CD4-positive, alpha-beta T cell treated with Interferon alpha-2 for 1 hour (primary cell): ENCODE measurements at places on chromosomes 11 and 22.

DNA sequence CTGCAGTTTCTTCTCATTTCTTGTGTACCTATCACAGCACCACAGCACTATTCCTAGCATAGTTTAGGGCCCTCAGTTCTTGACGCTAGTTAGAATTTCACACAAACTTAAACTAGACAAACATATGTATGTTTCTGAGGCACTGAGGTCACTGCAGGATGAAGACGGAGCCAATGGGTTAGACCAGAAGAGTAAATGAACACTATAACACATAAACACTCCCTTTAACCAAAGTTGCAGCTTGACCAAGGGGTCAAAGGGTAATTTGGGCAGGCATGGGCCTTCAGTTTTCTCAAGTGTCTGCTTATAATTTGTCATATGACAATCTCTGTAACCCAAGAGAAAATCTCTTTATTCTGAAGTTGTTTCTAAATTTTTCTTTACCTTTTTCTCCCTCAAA lies 12.9 kb upstream of the HBE1 start:
- no peak for DNase-seq

DNA sequence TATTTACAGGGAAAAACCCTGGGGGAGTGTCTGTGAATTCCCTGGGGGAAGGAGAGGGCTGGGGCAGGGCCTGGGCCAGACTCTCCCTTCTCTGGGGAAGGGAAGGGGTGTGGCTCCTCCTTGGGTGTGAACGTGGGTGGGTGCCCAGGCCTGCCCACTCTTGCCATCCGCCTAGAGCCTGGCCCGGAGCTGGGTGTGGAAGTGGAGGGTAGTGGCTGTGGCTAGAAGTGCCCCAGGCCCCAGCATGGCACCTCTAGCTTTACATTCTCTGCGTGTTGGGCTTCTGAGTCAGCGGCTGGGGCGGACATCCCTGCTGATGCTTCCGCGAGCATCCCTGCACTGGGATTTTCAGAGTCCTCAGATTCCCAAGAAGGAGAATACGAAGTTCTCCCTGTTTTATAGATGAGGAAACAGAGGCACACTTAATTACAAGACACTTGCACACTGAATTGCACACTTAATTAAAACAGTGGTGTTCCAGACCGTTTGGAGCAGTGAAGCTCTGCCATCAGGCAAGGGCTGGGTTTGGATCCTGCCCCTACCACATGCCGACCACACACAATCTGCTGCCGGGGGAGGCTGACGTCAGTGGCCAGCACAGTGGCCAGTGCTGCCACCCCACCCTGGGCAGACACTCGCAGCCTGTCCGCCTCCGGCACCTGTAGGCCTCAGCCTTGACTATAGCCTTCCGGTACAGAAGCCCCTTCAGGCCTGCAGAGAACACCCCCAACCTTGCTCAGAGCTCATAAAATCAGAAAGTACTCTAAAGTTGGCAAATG lies 7.6 kb downstream of the BAD start:
- no peak for DNase-seq

GRCh38 chr11:126282361-126282735 lies 545 bp upstream of the TIRAP start:
- DNase-seq = peak; percentile 17

DNA sequence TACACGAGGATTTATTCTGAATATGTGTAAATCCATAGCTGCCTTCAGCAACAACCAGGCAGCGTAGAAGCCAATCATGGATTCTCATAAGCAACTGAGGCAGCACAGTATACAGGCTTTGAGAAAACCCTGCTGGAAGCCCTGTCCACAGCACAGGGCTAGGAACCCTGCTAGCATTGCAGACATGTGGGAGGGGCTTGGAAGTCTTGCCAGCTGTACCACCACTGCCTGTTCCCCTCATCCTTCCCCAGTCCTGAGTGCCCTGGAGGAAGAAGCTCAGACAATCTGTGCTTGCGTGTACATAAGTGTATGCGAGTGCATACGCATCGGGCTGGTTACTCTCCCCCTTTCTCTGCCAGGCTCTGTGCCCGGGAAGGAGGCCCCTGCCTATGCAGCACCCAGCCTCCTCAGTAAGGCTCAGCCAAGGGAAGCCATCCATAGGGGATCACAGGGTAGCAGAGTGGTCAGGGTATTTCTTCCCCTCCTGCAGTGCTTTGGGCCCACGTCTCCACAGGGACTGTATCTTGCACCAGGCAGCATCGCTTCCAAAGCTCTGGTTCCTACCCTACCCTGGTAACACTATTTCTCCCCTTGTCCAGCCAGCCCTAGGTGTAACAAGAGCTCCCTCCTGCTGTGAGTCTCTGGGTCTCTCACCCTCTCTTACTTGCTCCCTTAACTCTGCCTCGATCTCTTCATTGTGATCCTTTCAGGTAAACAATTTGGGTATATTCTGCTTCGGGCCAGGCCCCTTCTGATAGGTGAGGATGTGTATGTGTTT lies 90.5 kb downstream of the GALNT18 start:
- DNase-seq = no peak

DNA sequence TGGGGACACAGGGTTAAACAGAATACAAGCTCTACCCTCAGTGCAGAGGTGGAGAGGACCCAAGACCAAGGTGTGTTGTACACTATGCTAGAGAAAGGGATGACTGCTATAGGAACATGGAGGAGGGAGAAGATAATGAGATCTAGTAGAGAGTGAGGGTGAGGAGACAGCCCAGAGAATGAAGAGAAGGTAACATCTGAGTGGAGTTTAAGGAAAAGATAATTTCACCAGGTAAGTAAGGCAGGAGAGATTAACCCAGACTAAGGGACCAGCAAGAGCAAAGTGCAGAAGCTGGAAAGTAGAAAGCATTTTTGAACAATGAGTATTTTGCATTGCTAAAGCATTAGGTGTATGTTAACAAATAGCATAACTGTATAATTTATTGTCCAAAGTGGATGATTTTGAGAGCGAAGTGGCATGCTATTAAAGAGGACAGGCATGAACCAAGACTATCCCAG lies 128.8 kb downstream of the RASSF10 start:
- no peak for DNase-seq

DNA sequence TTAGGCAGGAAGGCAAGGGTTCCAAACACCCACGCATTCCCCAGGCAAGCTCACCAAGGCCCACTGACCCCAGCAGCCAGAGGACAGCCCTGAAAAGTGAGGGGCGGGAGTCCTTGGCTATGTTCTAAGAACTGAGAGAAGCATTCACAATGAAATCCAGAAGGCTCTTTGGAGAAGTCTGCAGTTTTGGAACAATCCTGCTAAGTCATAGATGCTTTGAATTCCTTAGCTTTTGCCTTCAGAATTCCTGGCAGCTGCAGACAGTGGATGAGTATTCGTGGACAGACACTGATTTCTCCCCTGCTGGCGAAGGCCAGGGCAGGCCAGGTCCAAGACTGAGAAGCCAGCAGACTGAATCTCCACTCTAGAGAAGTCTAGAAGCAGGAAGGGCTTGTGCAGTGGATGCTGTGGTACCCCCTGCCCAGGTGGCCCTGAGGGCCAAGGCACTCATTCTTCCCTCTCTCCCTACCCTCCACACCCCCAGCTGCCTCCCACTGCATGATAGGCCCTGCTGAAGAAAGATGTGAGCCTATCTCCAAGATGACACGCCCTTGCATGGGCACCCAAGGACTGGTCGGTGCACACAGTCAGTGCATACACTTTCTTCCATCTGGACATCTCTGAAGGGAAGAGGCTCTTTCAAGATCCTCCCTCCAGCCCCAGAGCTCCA lies 133.2 kb upstream of the TEAD1 start:
- no peak for DNase-seq

- DNase-seq = no peak
These were observed 14.2 kb upstream of the OR6A2 start for GRCh38 chr11:6813656-6814055.

- no peak for DNase-seq
These were observed 1.3 kb downstream of the TMEM86A start for GRCh38 chr11:18699848-18700261.

GRCh38 chr11:79383874-79384273 lies 57.0 kb downstream of the TENM4 start:
- DNase-seq = no peak

DNA sequence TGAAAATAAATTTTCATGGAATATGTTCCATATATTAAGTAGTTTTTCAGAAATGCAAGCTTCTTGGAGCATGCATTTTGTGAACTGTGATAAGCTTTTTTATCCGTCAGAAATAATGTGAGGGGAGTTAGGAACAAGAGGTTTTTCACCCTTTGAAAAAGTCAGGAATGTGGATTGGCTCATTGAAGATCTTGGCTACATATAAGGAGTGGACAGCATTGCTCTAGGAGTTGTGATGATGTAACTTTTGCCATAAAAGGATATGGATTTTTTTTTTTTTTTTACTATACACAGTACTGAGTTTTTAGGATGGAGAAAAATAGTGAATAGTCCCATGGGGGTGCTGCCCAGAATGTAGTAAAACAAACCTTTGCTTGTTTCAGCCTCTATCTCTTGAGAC lies 180.2 kb downstream of the NAV2 start:
- DNase-seq = no peak
